ENCODE measurements at places on chromosomes 16 and 17.

DNA sequence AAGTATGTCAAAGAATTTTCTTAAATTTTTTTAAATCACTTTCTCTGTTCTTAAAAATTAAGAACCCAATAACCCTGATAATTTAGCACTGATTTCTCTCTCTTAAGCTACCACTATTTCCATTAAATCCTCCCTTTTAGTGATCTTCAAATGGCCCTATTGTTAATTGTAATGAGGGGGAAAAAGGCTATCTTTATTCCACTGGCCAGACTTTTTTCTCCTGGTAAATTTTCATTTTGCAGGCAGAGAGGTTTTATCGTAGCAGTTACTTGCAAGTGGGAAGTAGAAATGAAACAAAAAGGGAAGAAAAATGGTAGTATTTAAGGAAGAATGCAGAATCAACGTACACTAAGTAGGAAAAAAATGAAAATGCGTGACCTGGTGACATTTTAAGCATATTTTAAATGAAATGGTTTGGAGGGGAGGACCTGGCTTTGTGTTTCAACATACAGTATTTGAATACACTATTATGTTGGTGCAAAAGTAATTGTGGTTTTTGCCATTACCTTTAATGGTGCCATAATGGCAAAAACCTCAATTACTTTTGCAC is 224.9 kb downstream of the TANC2 start:
- no peak for DNase-seq

DNA sequence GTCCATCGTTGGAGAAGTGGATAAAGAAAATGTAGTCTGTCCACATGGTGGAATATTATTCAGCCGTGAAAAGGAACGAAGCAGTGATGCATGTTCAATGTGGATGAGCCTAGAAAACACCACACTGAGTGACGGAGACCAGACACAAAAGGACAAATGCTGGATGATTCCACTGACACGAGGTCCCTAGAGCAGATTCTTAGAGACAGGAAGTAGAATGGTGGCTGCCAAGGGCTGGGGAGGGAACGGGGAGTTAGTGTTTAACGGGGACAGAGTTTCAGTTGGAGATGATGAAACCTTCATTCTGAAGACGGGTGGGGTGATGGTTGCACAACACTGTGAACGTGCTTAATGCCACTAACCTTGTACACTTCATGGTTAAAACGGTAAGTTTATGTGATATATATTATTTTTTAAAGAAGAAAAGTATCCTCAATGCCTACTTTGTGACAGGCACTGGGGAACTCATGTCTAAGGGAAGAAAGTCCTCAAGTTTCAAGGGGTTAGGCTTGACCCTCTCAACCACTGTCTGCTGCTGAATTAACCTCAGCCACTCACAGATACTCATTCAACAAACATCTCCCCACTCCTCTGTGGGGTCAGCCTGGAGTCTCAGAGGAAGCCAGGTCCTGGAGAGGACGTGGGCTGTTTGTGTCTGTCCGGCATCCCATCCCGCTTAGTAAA is 17.6 kb downstream of the C16orf74 start:
- DNase-seq = no peak

DNA sequence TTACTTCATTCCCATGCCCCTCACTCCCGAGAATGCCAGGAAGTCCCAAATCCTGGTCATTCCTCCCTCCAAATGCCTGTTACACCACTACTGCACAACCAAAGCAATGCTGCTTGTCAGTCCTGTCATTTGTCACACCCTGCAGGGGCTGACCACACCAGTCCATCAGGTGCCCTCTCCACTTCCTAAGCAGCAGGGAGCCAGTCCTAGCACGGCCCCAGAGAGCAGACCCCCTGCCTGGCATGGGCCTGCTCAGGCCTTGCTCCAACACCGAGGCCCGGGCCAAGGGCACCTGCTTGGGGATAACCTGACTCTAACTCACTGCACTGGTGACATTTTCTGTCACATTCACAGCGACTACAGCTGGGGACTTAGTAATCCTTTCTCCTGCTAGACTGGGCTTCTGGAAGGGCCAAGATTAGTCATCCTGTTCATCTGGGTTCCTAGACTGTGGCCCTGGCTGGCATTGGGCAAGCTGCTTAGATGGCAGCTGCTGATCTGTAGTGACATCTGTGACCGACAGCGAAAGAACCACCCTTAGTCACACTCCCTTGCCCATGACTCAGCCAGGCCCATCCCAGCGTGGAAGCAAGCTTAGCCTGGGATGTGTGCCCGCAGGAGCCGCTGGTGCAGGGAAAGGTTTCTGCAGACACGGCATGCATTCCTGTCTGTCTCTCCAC is 5.4 kb downstream of the ALYREF start:
- no peak for DNase-seq

- DNase-seq = no peak
Observed at GRCh38 chr16:79436885-79437284, 163.7 kb downstream of the MAF start.

- DNase-seq = no peak
Observed at GRCh38 chr17:70158180-70158579, 11.2 kb upstream of the KCNJ2 start.

DNA sequence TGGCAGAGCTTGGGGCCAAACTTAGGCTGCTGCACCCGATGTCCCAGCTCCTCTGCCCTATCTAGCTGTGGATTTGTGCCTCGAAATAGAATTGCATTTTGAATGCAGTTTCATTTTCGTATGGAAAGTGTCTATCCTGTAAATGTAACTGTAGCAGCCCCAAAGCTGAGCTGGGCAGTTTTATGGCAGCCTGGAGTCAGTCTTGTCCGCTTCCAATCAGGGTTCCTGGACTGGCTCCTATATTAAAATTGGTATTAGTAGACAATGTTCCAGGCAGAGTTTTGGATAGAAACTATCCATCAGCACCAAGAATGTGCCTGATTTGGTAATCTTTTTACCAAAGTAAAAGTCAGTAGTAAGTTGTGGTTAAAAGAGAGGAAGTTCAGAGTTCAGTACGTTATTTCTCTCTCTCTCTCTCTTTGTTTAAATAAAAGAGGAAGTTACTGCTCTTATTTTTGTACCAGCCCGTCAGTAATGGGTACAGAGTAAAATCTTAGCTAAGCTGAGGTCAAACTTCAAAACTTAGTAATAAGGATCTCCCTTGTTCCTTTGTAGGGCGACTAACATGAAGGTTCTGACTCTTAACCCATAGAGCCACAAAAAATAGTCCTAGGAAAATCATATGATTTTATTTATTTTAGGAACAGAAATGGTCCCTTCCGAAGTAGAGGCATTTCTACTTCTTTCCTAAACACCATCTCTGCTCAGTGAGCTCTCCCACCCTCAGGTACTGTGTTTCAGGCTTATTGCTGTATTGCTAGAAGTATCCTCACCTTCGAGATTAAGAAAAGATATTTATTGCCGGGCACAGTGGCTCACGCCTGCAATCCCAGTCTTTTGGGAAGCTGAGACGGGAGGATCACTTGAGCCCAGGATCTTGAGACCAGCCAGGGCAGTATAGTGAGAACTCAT is 28.0 kb downstream of the PRKCB start:
- peak; percentile 35 for DNase-seq

- no peak for DNase-seq
Observed at GRCh38 chr16:84367750-84368307, 509 bp upstream of the ATP2C2 start.

GRCh38 chr17:77916703-77917481 is 41.6 kb upstream of the TNRC6C start:
- no peak for DNase-seq

DNA sequence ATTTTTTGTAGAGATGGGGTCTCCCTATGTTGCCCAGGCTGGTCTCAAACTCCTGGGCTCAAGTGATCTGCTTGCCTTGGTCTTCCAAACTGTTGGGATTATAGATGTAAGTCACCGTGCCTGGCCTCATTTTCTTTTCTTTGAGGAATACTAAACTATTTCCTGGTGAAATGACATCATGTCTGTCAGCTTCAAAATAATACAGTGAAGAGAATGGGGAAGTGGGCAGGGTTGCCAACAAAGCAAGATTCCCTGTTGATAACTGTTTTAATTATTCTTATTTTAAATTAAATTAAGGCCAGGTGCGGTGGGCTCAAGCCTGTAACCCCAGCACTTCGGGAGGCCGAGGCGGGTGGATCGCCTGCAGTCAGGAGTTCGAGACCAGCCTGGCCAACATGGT is 21.1 kb downstream of the PIPOX start:
- no peak for DNase-seq

DNA sequence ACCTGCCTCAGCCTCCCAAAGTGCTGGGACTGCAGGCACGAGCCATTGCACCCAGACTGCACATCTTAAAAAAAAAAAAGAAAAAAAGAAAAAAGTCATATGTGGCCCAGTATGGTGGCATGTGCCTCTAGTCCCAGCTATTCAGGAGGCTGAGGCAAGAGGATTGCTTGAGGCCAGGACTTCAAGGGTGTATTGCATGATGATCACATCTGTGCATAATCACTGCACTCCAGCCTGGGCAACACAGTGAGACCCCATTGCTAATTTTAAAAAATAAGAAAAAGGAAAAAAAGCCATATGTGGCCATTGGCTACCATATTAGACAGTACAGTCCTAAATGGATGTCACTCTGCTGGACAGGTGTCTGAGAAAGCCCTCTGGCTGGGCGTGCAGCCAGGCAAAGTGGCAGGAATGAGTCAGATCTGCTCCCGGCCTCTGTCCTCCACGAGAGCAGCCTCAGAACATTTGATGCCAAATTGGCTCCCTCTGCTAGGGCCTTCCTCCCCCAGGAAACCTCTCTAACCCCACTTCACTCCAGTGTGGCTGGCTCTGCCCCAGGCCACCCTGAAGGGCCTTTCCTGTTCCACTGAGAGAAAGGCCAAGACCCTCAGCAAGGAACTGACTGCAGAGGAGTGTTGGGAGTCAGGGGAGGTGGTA is 14.7 kb downstream of the CA7 start:
- DNase-seq = no peak

DNA sequence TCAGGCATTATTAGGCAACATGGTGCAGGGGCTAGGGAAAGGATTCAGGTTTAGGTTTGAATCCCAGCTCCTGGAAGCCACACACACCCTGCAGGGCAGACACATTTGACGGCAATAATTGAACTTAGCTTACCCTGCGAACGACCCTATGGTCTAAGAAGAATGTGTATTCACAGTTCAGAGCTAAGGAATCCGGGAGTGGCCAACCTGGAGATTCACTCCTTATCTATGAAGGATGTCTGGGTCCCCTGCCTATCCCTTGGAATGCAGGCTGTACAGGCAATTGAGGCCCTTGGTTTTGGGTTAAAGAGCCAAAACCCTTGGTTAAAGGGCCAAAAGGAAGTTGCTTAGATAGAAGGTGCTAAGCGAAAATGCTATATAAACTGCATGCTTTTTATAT is 2.9 kb upstream of the SYT17 start:
- no peak for DNase-seq

- DNase-seq = no peak
Observed at GRCh38 chr17:44543213-44543904, 13.9 kb upstream of the FZD2 start.

- no peak for DNase-seq
Observed at GRCh38 chr16:60199150-60199549, 1465.0 kb upstream of the GOT2 start.

GRCh38 chr17:52678211-52678610 is 519.7 kb upstream of the CA10 start:
- DNase-seq = no peak

DNA sequence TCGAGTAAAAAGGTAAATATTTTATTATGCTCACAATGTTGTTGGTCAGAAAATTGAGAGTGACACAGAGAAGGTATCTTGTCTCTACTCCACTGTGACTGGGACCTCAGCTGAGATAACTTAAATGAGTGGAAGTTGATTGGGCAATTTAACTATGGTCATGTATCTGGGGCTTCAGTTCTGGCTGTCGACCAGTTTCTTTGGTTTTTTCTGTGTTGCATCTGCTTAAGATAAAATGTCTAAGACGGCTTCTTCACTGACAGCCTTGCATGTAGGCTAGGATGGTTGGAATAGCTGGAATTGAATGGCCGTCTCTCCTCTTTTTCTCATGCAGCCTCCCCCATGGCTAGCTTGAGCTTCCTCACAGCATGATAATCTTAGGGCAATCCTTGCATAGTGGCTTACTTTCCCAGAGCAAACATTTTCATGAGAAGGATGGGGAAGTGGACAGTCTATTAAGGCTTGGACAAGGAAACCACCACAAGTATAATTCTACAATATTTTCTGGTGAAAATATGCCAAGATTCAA is 433.7 kb downstream of the KIF2B start:
- no peak for DNase-seq

- no peak for DNase-seq
Observed at GRCh38 chr16:67853670-67854069, 6.2 kb upstream of the CENPT start.

DNA sequence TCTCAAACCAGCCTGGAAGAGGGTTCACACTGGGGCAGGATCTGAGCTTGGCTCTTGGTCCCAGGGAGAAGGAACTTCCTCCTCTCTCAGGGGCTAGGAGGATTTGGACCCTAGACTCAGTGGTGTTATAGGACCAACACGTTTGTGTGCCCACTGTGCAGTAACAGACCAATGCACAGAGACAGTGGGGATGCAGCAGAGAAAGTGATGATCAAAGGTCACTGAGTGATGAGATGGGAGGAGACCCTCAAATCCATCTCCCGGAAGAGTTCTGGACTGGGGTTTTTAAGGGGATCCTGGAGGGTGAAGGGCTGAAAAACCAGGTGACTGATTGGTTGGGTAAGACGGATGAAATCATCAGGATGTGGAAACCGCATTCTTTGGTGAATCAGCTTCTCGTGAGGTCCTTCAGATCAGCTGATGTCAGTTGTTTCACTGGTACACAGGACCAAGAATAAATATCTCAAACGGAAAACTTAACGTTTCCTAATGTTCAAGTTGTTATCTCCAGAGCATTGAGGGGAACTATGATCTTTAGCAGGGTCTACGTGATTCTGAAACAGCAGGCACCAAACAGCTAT is 3.3 kb upstream of the VAC14 start:
- DNase-seq = no peak

DNA sequence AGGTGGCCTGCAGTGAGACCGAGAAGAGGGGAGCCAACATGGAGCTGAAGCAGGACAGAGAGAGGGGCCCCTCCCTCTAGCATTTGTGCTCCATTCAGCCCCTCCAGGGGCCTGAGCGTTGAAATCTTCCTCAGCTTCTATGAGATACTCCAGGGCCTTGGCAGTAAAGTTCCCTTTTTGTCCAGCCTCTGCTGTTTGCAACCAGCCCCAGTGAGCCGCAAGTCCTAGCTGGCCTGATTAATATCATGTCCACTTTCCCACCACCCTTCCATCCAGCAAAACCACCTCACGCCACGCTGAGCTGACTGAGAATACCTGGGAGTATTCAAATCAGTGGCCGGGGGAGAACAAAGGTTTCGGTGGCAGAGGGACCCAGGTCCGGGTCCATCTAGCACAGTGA is 11.7 kb upstream of the RPH3AL start:
- no peak for DNase-seq
